SHP77 (cell line): ENCODE measurements at places on chromosomes 6 and 20.
A peak's percentile ranks its signal among the peaks of the same experiment; 100 is the strongest.

DNA sequence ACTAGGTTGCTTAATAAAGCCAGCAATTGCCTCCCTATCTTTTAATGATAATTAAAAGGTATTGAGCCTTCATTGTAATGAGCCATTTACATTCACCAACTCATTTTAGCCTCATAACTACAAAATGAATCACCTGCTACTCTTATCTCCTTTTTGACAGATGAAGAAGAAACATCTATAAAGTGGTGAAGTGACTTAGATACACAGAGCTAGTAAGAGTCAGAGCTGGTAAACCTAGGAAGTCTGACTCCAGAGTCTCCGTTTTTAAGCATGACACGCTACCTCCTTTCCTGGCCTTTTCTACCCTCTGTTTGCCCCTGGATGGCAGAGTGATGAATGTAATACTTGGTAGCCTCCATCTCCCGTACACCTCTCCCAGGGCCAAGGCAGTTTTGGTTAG is 93.5 kb downstream of the SPTLC3 start:
- DNase-seq, result no peak

GRCh38 chr20:57792386-57793080 is 82.7 kb upstream of the PMEPA1 start:
- no peak for DNase-seq

DNA sequence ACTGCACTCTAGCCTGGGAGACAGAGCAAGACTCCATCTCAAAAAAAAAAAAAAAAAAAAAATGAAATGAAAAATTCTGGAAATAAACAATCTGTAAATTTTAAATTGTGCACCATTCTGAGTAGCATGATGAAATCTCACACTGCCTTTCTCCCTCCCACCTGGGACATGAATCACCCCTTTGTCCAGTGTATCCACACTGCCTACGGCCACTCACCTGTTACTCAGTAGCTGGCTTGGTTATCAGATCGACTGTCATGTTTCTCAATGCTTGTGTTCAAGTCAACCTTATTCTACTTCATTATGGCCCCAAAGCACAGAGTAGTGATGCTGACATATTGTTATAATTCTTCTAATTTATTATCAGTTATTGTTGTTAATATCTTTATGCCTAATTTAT is 58.7 kb upstream of the MTHFD1L start:
- no peak for DNase-seq

GRCh38 chr6:122712093-122712447 is 67.4 kb upstream of the FABP7 start:
- no peak for DNase-seq

- DNase-seq, result peak; percentile 15
These were observed 8.6 kb downstream of the AARS2 start for GRCh38 chr6:44304282-44305199.
